ENCODE measurements at places on chromosomes 5 and 9. TPM values are rescaled to one million over a fixed set of nuclear protein-coding genes. Genes with fewer than 3 reads are reported as not detected.

Gene SUSD3
- 2.2 TPM for polyA plus RNA-seq

Gene MVB12B
- polyA plus RNA-seq = 15.8 TPM

Gene NME5
- polyA plus RNA-seq = 0.74 TPM

Gene EIF4E1B
- polyA plus RNA-seq = not detected

Gene CEL
- 1.5 TPM for polyA plus RNA-seq

Gene PCDHGB4
- polyA plus RNA-seq = 2.2 TPM

Gene BARHL1
- not detected for polyA plus RNA-seq

Gene SEMA4D
- polyA plus RNA-seq = 20.5 TPM

Gene FLT4
- 7.1 TPM for polyA plus RNA-seq

Measured in muscle of arm (tissue), 14 donors.